ENCODE measurements at places on chromosomes 5 and 9. TPM values are rescaled to one million over a fixed set of nuclear protein-coding genes. Genes with fewer than 3 reads are reported as not detected.

The RFESD gene
- polyA plus RNA-seq: 11.6 TPM

The CD180 gene
- not detected for polyA plus RNA-seq

The BTNL3 gene
- polyA plus RNA-seq: not detected

The NR2F1 gene
- 7.9 TPM for polyA plus RNA-seq
